ENCODE measurements at places on chromosomes 11 and 22.

GRCh38 chr11:57413681-57414080 lies 13.2 kb downstream of the SLC43A3 start:
- no peak for DNase-seq

GRCh38 chr11:1628506-1629325 lies 859 bp upstream of the KRTAP5-5 start:
- DNase-seq: no peak

DNA sequence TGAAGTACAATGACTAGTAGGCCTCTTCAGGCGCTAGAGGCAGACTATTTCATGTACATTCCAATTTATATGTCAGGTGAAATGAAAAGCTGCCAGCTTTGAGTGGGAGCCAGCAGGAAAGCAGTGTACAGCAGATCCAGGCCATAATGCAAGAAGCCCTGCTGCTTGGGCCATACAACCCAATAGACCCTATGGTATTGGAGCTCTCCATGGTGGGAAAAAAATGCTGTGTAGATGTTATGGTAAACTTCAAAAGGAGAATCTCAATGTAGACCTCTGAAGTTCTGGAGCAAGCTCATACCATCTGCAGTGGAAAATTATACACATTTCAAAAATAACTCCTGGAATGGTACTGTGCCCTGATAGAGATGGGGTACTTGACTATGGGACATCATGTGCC lies 71.5 kb upstream of the CD82 start:
- no peak for DNase-seq

- DNase-seq: no peak
Measured at GRCh38 chr22:50309601-50309991, 2.1 kb upstream of the PLXNB2 start.

DNA sequence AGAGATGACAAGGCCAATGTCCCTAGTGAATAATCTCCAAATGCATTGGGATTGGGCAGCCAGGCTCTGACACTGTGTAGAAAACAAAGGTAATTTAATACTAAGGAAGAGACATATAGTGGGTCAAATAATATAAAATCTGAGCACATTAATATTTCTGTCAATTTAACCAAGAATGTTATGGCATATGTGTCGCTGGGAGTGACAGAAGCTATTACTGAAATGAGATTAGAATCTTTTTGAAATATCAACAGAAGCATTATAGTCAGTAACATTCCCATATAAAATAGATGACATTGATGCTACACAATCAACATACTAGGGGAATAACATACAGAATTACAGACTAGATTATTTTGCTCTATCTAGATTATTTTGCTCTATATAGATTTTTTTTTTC lies 114.0 kb downstream of the BLID start:
- no peak for DNase-seq

GRCh38 chr11:13963949-13964770 lies 1.6 kb downstream of the SPON1 start:
- no peak for DNase-seq
